Brain (organoid and tissue), 16 donors: ENCODE measurements at places on chromosomes 5 and 9. TPM values are rescaled to one million over a fixed set of nuclear protein-coding genes. Genes with fewer than 3 reads are reported as not detected.

TTC39B gene
- polyA plus RNA-seq = 2.9 TPM

PCDH1 gene
- polyA plus RNA-seq = 35.4 TPM

ANGPTL2 gene
- 14.9 TPM for polyA plus RNA-seq

LSM11 gene
- polyA plus RNA-seq = 6.1 TPM

FYB1 gene
- polyA plus RNA-seq = 1.0 TPM

DBH gene
- 4.9 TPM for polyA plus RNA-seq

PCDHB13 gene
- polyA plus RNA-seq = 0.87 TPM

CCDC192 gene
- polyA plus RNA-seq = not detected

KYAT1 gene
- polyA plus RNA-seq = 37.4 TPM

CCDC183 gene
- 4.8 TPM for polyA plus RNA-seq

LCN15 gene
- 32.6 TPM for polyA plus RNA-seq

PCDHA9 gene
- polyA plus RNA-seq = not detected

GAS1 gene
- 1.1 TPM for polyA plus RNA-seq

OTP gene
- 9.6 TPM for polyA plus RNA-seq

LCN2 gene
- polyA plus RNA-seq = not detected

IFNA6 gene
- polyA plus RNA-seq = not detected

FAM151B gene
- 0.58 TPM for polyA plus RNA-seq

SCGB3A1 gene
- polyA plus RNA-seq = 0.83 TPM

KCNV2 gene
- polyA plus RNA-seq = not detected

PCA3 gene
- polyA plus RNA-seq = not detected

MRNIP gene
- 24.3 TPM for polyA plus RNA-seq

OTULINL gene
- polyA plus RNA-seq = 22.2 TPM

PCDHGA12 gene
- polyA plus RNA-seq = 3.1 TPM

CER1 gene
- 4.1 TPM for polyA plus RNA-seq

NTNG2 gene
- polyA plus RNA-seq = 8.9 TPM

SFXN1 gene
- 27.8 TPM for polyA plus RNA-seq

ADGRD2 gene
- 5.0 TPM for polyA plus RNA-seq

C5orf63 gene
- polyA plus RNA-seq = 2.8 TPM

OR13C8 gene
- not detected for polyA plus RNA-seq

RPL35 gene
- polyA plus RNA-seq = 2,927 TPM

ATP10B gene
- 4.2 TPM for polyA plus RNA-seq

AQP7 gene
- polyA plus RNA-seq = 0.66 TPM

SUSD3 gene
- polyA plus RNA-seq = 3.9 TPM

ADAMTS6 gene
- 0.08 TPM for polyA plus RNA-seq

STPG3 gene
- polyA plus RNA-seq = not detected

GLRA1 gene
- not detected for polyA plus RNA-seq

TPPP gene
- polyA plus RNA-seq = 110 TPM

RANBP17 gene
- polyA plus RNA-seq = 2.2 TPM

FBN2 gene
- 0.70 TPM for polyA plus RNA-seq

NTMT1 gene
- polyA plus RNA-seq = 118 TPM
